ENCODE measurements at places on chromosomes 16 and 17. TPM values are rescaled to one million over a fixed set of nuclear protein-coding genes. Genes with fewer than 3 reads are reported as not detected.

The FSCN2 gene
- polyA plus RNA-seq: 1.2 TPM

The CCL2 gene
- 14.2 TPM for polyA plus RNA-seq

The CFAP97D1 gene
- 0.04 TPM for polyA plus RNA-seq

The SPATA32 gene
- 0.23 TPM for polyA plus RNA-seq

The KRTAP9-4 gene
- not detected for polyA plus RNA-seq

GRCh38 chr17:56939869-56940484 lies 20.9 kb downstream of the COIL start:
- DNase-seq: no peak

DNA sequence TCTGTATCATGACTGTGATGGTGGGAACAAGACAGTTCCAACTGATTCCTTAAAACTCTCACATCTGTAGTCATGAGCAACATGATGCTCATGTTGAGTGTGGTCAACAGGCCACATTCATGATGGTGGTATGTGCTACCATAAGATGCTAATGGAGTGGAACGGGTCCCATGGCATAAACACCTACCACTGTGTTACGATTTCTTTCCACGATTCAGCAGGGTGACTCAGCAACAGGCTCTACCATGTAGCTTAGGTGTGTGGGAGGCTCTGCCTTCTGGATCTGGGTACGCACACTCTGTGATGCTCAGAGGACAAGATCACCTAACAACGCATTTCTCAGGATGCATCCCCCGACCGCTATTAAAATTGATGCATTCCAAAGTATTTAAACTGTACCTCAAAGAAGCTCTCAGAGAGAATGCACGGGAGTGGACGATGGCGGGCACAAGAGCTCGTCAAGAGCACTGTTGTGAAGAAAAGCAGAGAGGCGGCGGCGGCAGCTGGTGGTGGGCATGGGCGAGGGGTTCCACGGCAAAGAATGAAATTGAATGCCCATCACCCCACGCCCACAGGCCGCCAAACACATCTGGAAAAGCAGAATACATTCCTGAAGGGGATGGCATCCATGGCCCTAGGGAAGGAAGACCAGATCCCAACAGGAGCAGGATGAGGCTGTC lies 133.3 kb downstream of the ZNF778 start:
- no peak for DNase-seq

DNA sequence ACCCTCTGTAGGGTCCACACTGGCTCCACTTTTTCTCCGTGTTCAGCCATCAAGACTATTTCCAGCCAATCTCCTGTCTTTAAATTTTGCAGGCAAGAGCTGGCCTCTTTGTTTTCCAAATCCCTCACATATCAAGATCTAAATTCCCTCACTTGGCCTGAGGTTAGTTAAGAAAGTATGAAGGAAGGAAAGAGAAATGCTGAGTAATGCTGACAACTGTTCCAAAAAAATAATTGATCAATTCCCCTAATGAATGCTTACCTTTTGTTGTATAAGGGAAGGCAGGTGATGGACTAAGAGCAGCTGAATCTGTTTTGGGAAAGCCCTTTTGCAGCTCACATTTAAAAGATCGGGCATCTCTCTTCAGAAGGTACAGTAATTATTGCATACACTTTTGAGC lies 105.1 kb upstream of the KCNJ16 start:
- no peak for DNase-seq

DNA sequence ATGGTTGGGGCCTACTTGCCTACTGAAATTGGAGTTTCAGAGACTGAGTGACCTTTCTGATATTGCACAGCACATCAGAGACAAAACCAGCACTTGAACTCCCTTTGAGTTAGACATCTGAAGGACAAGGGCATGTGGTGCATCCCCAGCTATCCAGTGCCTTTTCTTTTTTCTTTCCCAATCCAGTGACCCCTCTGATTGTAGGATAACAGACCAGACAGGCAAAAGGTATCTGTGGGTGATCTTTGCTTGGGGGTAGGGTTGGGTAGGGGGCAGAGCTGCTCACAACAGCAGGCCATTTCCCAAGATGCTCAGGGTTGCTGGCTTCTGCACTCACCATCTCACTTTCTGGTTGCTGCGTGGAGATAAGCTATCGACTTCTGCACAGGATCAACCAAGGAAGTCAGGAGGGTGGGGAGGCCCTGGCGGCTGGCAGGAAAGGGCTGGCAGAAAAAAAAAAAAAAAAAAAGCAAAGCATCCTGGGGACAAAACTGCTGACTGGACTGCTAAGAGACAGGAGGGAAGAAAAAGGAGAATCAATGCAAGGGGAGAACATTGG lies 42.2 kb downstream of the HOXB1 start:
- no peak for DNase-seq

GRCh38 chr16:80404847-80405246 lies 135.9 kb upstream of the DYNLRB2 start:
- no peak for DNase-seq

GRCh38 chr16:63174801-63175200 lies 1138.6 kb upstream of the CDH8 start:
- DNase-seq: no peak

DNA sequence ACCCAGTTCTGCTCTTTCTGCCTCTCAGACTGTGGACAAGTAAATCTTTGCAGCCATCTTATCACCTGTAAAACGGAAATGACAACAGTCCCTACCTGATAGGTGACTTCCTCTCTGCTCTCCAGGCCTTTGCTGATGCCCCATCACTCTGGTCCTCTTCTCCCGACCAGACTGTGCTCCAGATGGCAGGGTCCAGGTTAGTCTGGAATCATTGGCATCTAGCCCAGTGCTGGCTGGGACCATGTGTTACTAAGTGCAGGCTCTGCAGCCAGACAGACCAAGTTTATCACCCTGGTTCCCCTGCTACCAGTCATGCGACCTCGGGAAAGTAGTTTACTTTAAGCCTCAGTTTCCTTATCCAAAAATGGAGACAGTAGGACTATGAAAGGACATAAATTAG lies 1.8 kb upstream of the NUBP1 start:
- DNase-seq: no peak

DNA sequence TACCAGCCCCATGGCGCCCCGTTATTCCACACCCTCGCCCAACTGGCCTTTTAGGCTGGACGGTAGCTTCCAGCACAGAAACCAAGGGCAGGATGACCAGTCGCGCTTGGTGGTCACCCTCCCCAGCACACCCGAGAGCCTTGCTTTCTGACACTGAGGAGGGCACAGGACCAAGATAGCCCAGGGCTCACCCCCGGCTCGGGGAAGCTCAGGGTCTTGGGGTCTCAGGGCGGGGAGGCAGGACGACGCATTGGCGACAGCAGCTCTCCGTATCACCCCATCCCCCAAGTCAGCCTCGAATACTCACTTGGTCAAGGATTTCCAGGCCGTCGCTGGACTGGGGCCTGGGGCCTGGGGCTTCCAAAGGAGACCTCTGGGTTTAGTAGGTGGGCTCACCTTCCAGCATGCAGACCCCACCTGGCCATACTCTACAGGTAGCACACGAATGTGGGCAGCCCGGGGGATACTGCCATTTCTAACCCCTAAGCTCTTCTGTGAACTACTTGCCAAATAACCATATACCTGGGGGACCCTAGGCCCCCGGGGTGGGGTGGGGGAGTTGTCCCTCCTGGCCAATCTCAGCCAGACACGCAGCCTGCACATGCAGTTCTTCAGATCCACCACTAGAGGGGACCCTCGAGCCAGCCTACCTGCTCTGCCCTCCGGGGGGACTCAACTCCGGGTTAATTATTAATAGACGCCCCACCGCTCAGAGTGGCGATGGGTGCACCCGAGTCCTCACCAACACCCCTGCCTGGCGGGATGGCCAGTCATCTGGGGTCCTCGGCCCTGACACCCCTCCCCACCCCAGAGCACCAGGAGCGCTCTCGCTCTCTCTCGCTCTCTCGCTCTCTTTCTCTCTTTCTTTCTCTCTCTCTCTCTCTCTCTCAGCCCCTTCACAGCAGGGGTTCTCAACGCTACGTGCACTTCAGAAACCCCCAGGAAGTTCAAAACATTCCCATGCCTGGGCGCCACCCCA lies 30.0 kb downstream of the TBC1D16 start:
- no peak for DNase-seq

GRCh38 chr16:63447121-63447520 lies 1410.9 kb upstream of the CDH8 start:
- no peak for DNase-seq

GRCh38 chr16:67535201-67535600 lies 6.6 kb downstream of the RIPOR1 start:
- no peak for DNase-seq

- DNase-seq: no peak
Observed at GRCh38 chr17:82106688-82107305, 8.8 kb upstream of the FASN start.

DNA sequence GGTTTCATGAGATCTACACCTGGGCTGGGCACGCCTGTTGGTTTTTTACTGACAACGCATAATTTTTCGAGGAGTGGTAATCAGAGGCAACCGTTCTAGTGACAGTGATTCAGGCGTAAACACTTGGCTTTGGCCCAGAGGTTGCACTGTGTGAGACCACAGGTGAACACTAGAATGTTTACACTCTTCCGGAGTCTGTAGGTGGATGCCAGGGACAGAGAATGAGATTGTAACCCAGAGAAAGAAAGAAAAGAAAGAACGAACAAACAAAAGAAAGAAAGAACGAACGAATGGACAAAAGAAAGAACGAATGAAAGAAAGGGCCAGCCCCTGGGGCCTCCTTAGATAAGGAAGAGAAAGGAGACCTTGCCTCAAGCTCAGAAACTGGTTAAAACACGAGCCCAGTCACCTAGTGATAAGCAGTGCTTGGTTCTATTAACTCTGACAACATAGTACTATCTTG lies 113.2 kb downstream of the PRKCB start:
- DNase-seq: no peak

DNA sequence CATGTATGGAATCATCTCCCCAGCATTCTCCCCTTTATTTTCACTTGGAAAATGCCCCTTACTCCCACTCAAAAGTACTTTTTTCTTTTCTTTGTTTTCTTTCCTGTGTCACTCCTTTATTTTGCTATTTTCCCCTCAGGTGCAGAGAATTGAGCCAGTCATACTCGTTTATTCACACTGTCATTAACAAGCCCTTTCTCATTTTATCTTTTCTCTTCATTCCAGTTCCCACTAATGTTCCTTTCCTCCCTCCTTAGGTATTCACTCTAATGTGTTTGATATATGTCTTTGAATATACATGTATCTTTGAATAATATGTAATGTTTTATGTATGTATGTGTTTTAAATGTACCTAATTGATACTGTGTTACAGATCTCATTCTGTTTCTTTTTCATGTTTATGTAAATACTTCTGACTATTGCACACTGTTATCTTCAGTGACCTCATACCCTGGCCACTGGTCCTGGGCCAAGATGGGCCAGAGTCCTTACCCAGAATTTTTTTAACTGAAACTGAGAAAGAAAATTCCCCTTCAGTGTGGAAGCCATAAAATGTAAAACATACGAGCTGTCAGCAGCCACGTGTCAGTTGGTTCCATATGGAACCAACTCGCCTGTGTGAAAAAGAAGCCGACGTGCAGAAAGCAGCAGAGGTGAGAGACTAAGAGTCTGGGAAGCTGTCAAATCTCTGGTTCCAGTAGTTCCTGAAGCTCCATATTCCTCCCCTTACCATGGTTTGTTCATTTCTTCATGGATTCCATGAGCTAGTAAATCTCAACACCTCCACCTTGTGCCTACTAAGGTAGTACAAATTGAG lies 5.8 kb downstream of the SRR start:
- no peak for DNase-seq

DNA sequence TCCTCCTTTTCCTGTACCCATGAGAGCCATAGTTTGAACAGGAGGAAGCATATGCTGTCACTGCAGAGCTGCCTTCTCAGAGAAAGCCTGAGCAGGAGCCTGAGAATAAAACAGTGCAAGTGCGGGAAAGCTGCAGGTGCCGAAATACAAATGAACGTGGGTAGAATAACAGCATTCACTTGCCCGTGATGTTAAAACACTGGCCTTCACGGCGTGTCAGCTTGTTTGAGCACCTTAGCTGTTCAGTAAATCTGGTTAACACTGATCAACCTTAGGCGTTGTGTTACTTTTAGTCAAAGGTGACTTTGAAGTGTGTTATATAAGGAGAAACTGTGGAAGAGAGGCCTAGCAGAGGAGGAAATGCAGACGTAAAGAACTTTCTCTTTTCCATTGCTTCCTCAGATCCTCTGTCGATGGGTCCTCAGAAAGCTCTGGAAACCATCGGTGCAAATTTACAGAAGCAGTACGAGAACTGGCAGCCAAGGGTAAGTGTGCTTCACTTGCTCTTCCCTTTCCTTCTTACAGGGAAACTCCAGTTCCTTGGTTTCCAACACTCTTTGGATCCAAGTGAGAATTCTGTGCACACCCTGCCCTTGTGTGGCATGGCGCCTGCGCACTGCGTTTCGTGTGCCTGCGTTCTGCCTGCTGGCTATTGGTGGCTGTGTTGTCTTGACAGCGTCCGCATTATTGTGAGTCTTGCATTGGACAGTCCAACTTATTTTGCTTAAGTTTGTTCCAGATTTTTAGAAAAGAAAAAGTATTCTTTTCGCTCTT lies 98.9 kb downstream of the RPTOR start:
- no peak for DNase-seq

DNA sequence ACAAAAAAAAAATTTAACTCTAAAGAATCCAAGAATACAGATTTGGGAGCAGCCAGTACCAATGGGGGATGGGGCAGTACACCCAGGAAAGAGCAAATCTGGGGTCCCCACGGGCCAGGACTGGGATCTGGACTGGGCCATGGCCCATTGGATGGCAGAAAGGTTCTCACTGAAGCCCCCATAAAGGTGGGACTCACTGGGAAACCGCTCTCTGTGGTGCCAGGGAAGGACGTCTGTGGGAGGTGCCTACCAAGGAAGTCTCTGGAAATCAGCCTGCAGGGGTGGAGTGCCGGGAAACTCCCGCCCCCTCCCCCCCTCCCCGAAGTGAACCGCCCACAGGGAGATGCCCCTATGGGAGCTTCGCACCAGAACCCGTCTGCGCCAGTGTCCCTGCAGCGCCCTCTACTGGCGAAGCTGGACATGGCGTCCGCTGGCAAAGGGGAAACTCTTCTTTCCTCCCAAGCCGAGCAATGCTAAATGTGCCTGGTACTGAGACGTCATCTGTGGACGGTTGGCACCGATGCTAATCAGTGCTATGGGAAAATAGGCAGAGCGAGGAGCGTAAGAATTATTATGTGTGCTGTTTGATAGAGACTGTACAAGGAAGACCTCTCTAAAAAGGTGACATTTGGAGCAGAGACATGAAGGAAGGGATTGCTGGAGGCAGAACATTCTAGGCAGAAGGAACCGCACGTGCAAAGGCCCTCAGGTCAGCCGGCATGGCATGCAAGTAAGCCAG lies 671.1 kb downstream of the WWOX start:
- DNase-seq: no peak

DNA sequence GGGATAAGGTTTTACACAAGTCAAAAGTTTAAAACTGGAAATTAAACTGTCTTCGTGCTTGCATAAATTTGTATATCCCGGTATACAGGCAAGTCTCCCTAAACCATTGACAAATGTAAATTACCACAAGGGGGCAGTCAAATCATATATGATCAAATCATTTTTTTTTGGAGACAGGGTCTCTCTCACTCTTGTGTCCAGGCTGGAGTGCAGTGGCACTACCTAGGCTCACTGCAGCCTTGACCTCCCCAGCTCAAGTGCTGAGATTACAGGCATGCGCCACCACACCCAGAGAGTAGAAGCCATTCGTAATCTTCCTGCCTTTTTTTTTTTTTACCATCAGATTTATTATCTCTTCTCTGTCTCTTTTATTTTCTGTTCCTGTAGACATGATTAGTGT lies 18.5 kb downstream of the TOP2A start:
- DNase-seq: no peak
